Activated naive CD8-positive, alpha-beta T cell treated with anti-CD3 and anti-CD28 coated beads, Interleukin-2, amount 10 ng/mL, durations not matched to agents 7 days and 5 days (primary cell): ENCODE measurements at places on chromosomes 3 and 15.

DNA sequence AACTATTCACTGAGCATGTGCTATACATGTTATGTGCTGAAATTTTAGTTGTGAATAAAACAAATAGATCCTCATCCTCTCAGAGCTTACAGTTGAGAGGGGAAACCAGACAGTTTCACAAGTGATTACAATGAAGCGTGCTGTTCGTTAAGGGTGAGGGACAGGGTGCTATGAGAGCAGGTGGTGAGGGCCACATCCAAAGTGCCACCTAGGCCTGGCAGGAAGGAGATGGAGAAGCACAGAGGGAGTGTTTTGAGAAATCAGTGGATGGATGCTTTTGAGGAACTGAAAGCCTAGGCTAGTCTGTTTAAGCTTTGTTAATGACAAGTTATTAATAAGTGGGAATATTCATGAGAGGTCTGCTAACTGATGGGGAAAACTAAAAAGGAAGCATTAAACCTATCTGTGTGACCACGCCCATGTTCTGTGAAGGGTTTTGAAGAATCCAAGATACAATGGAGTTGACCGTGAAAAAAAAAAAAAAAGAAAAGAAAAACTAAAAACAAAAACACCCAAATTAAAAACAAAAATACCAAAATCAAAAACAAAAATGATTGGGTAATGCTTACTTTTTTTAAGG is 7.3 kb downstream of the MCTP2 start:
- no peak for DNase-seq

DNA sequence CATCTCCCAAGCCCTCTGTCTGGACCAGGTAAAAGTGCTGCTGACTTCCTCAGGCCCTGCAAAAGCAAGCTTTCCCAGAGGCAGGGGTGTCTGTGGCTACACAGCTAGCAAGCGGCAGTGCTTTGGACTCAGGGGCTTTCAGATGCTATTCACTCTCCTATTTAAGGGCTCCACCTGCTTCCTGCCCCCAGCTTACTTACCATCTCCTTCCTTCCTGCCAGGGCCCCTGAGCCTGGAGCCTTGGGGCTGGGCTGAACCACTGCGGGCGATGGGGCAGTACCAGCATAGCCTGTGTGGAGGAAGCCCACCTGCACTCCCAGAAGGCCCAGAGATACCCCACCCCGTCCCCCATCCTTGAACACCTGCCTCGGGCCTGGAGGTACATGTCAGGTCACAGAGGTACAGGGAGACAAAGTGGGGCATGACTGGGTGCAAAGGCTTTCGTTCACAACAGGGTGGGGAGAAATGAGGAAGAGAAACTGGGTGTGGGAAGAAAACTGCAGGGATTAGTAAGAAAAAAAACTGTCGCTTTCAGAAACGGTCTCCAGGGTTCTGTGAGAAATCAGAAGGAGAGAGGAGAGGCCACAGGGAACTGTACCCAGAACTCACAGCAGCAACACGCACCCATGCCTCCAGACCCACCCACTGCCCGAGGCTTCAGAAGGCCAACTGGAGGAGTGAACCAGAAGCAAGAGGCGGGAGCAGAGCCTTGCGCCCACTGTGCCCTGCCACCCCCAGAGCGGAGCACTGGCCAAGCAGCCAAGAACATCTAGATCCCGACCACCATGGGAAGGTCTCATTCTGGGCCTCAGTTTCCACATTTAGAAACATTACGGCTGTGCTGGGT is 49.5 kb downstream of the CCDC12 start:
- DNase-seq, result no peak

- DNase-seq, result no peak
Measured at GRCh38 chr3:173976281-173976680, 578.7 kb downstream of the NLGN1 start.

GRCh38 chr15:89218531-89218930 is 2.8 kb downstream of the RLBP1 start:
- no peak for DNase-seq

GRCh38 chr15:60790641-60791040 is 311.7 kb upstream of the ICE2 start:
- no peak for DNase-seq

DNA sequence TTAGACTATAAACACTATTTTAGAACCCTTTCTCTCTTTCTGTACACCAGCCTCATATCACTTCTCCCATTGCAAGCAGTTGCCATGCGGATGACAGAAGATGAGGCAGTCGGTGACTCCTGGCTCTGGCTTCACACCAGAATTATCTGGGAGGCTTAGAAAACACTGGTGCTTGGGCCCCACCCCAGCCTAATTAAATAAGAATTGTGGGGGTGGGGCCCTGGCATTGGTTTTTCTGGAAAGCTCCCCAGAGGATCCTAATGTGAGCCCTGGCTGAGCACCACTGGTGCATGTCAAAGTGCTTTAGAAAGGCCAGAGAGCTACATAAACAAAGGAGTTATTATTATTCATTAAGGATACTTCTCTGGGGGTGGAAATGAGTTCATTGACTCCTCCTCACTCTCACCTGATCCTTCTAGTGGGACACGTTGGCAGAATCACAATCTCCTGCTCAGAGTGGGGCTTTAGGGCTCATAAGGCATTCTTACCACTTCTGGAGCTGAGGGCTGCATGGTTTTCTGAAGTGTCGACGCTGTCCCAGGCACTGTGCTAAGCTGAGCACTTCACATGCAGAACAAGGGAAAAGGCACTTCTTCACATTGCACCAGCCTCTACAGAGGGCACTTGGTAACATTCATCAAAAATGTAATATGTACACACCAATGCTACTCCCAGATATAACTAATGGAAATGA is 188.5 kb upstream of the TLE3 start:
- no peak for DNase-seq

DNA sequence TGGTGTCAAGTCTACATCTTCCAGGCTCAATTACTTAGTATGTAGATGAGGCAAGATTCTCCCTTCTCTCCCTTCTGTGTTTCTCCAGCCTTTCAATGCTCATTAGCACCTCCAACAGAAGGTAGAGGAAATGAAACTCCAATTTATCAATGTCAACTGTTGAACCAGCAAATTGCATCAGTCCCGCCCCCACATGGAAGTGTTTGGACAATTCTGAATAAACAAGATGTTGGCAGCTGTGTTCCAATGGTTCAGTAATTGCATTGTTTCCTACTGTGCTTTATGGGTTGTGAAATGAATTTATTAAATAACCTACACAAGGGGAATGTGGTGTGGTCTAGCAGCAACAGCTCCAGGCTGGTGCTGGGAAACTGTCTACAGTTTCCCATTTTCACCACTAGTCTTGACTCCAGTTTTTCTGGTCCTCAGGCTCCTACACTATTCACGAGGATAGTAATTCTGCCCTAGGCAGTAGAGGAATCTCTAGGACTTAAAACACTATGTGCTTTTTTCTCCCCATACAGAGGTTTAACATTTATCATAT is 91.9 kb downstream of the MB21D2 start:
- DNase-seq, result no peak

- peak; percentile 58 for DNase-seq
Measured at GRCh38 chr15:40252438-40253166, 13.7 kb downstream of the PAK6 start.

- DNase-seq, result no peak
Measured at GRCh38 chr3:2937592-2937991, 172.6 kb downstream of the IL5RA start.

GRCh38 chr15:51775967-51776816 is 24.8 kb downstream of the TMOD2 start:
- no peak for DNase-seq

GRCh38 chr15:48625126-48625525 is 20.4 kb downstream of the FBN1 start:
- DNase-seq, result no peak
